ENCODE measurements at places on chromosomes 6 and 20.
A peak's percentile ranks its signal among the peaks of the same experiment; 100 is the strongest.

GRCh38 chr20:37845241-37845681, 57.7 kb upstream of the VSTM2L start:
- H3K4me3 ChIP-seq = no peak overlapping the region
- no peaks in the 10 kb centered on the region for H3K4me1 ChIP-seq
- H3K27ac ChIP-seq = no peak overlapping the region
- no peak for ATAC-seq

- ATAC-seq = no peak
- no peak overlapping the region for H3K27ac ChIP-seq
- H3K4me3 ChIP-seq = no peak overlapping the region
- no peaks in the 10 kb centered on the region for H3K4me1 ChIP-seq
- no peaks in the 10 kb centered on the region for H3K36me3 ChIP-seq
Observed at GRCh38 chr20:18974660-18975059, 161.1 kb downstream of the SCP2D1 start.

DNA sequence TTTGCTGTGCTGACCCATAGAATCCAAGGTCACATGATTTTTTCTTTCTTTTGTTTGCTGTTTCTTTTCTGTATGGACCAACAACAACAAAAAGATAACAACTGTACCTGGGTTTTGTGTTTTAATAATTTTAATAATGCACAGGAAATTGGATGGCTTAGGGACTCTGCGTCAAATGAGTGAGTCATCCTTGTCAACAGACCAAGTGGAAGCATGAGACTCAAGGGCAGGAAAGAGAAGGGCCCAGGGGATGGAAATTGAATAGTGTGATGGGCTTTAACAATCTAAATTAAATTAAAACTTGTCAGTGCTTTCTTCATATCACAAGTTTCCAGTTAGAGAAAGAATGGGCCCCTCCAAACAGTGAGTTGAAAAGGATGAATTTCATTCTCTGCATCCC, 413.0 kb downstream of the PREX1 start:
- no peaks in the 10 kb centered on the region for H3K36me3 ChIP-seq
- H3K27me3 ChIP-seq = peaks cover 17% of the 10 kb centered on the region
- H3K4me3 ChIP-seq = no peak overlapping the region
- H3K4me1 ChIP-seq = no peaks in the 10 kb centered on the region

DNA sequence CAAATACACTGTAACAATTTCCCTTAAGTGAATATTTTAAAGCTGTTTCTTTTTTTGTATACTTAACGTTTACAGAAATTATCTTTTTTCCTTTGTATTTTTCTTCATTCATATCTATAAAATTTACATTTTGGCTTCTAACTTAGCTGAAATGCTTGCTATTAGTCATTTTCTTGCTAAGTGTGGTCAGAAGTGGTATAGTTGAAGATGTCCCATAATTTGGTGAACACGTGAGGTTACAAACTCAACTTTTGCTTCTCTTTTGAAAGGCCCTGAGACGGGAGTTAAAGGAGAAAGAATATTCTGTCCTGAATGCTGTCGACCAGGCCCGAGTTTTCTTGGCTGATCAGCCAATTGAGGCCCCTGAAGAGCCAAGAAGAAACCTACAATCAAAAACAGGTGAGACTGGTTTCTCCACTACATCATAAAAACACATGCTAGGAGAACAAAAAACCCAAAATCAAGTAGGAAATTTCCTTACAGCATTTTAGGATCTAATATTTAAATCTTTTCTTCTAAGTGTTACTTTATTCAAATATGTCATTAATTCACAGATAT, 445.0 kb downstream of the UTRN start:
- H3K4me3 ChIP-seq = no peak overlapping the region
- peaks cover 48% of the 10 kb centered on the region for H3K36me3 ChIP-seq
- H3K4me1 ChIP-seq = peaks cover 9% of the 10 kb centered on the region
- no peak overlapping the region for H3K27ac ChIP-seq

- H3K27ac ChIP-seq = no peak overlapping the region
- no peak overlapping the region for H3K4me3 ChIP-seq
- no peak for ATAC-seq
- no peaks in the 10 kb centered on the region for H3K4me1 ChIP-seq
- H3K36me3 ChIP-seq = no peaks in the 10 kb centered on the region
- peaks cover 5% of the 10 kb centered on the region for H3K27me3 ChIP-seq
Observed at GRCh38 chr20:16676891-16677290, 52.9 kb upstream of the SNRPB2 start.

GRCh38 chr20:12467758-12468157, 541.0 kb upstream of the SPTLC3 start:
- no peaks in the 10 kb centered on the region for H3K4me1 ChIP-seq
- ATAC-seq = no peak
- H3K27me3 ChIP-seq = no peaks in the 10 kb centered on the region
- H3K36me3 ChIP-seq = no peaks in the 10 kb centered on the region
- no peak overlapping the region for H3K27ac ChIP-seq

GRCh38 chr6:1697688-1698351, 88.1 kb downstream of the FOXC1 start:
- H3K4me1 ChIP-seq = no peaks in the 10 kb centered on the region
- no peak overlapping the region for H3K4me3 ChIP-seq
- no peak for ATAC-seq
- no peak overlapping the region for H3K27ac ChIP-seq
- H3K36me3 ChIP-seq = no peaks in the 10 kb centered on the region
- H3K27me3 ChIP-seq = no peaks in the 10 kb centered on the region

DNA sequence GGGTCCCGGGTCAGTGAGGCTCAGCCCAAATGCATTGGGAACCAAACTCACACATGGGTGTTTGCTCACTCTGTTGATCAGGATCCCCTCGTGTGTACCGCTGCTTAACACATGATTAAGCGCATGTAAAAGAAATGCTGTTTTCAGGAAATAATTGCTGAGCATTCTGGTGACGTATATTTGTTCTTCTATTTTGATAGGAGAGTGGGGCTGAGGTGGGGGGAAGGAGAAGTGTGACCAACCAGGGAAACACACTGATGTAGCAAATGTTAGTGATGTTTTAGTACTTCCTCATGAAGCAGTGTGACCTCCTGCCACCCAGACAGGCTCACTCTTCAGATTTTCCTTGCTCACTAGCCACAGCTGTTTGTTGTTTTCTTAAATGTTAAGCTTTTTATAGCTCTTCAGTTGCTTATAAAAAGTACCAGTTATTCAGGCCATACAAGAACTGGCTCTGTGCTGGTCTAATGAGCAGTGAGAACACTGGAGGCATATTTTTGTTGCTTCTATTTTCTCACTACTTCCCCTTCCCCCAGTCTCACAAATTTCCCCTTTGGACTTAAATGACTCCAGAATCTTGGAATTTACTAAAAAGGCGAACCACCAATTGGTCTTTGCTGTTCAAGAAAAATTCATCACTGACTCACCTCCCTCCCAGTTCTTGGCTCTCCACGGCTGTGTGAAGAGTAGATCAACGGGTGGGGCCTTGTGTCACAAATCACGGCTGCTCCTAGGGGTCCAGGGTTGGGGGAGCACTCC, 79.2 kb upstream of the BACH2 start:
- H3K27me3 ChIP-seq = no peaks in the 10 kb centered on the region
- no peak overlapping the region for H3K4me3 ChIP-seq
- no peak overlapping the region for H3K27ac ChIP-seq
- H3K36me3 ChIP-seq = no peaks in the 10 kb centered on the region
- no peak for ATAC-seq
- peaks cover 2% of the 10 kb centered on the region for H3K4me1 ChIP-seq

DNA sequence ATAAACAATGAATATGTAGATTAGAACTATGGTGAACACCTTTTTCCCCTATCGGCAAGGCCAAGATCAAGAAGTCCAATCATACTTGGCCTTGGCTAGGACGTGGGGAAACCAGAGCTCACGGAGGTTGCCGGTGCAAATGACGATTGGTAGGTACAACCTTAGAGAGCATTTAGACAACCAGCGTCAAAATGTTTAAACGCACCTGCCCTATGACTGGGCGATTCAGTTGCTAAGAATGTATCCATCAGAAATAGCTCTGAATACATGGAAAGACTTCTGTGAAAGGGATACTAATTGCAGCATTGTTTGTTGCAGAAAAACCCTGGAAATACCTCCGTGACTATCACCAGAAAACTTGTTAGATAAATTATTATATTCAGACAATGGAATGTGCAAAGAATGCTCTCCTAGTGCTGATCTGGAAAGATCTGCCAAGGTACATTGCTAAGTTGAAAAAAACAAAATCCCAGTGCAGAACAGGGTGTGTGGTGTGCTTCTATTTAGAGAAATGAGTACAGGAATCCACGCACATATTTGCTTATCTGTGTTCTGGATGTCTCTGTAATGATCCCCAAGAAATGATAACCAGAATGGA, 48.0 kb upstream of the PTPN1 start:
- ATAC-seq = no peak
- H3K4me3 ChIP-seq = no peak overlapping the region
- no peak overlapping the region for H3K27ac ChIP-seq

- H3K27me3 ChIP-seq = peaks cover 7% of the 10 kb centered on the region
- H3K4me1 ChIP-seq = no peaks in the 10 kb centered on the region
- no peaks in the 10 kb centered on the region for H3K36me3 ChIP-seq
- ATAC-seq = no peak
- H3K27ac ChIP-seq = no peak overlapping the region
Observed at GRCh38 chr6:52053038-52053695, 34.2 kb downstream of the PKHD1 start.

DNA sequence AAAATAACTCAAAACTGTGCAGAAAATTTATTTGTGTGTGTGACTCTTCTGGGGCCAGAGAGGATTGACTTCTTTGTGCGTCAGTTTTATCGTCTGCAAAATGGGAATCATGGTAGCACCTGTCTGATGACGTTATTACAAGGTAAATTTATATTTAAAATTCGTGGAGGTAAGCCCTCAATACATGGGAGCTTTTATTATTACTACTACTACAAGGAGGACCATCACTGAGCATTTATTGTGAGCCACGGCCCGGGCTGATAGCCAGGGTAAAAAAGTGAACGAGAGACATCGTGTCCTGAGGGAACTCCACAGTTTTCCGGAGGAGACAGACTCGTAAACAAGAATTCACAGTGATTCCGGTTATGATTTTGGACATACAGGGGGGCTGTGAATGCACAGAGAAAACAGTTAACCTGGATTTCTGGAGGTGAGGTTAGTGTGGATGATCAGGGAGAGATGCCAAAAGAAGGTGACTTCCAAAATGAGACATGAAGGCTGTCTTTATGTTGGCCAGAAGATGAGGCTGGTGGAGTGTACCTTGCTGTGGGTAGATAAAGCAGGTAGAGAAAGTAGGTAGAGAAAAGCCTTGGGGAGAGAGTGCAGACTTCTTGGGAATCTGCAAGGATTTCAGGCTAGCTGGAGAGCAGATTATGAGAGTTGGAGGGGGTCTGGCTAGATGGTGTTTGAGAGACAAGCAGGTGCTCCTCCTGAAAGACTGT, 10.6 kb upstream of the SERINC3 start:
- ATAC-seq = peak; percentile 9
- no peaks in the 10 kb centered on the region for H3K36me3 ChIP-seq
- H3K4me1 ChIP-seq = no peaks in the 10 kb centered on the region
- no peak overlapping the region for H3K27ac ChIP-seq
- no peak overlapping the region for H3K4me3 ChIP-seq

DNA sequence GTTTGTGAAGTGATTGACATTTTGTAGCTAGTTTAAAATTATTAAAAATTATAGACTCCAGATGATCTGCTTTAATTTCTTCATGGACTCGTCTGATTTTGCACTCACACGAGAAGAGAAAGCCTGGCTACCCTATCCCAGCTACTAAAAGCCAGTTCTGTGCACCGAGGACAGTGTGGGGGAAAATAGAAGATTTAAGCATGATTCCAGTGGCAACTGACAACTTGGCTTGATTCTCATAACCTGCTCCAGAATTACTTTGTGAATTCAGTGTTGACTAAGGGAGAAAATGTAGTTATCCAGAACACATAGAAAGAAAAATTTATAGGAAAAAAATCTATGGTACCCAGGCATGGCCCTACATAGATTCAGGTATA, 88.7 kb downstream of the SNAP25 start:
- H3K4me3 ChIP-seq = no peak overlapping the region
- H3K27me3 ChIP-seq = peaks cover 23% of the 10 kb centered on the region
- ATAC-seq = no peak
- peaks cover 7% of the 10 kb centered on the region for H3K4me1 ChIP-seq

- H3K27me3 ChIP-seq = no peaks in the 10 kb centered on the region
- ATAC-seq = no peak
- H3K4me1 ChIP-seq = no peaks in the 10 kb centered on the region
- peaks cover 14% of the 10 kb centered on the region for H3K36me3 ChIP-seq
- H3K27ac ChIP-seq = no peak overlapping the region
- no peak overlapping the region for H3K4me3 ChIP-seq
Observed at GRCh38 chr20:43533060-43533459, 25.6 kb downstream of the L3MBTL1 start.

Measured in activated T-helper 17 cell treated with anti-CD3 and anti-CD28 coated beads, Interleukin-2, amount 50 U/mL, for 72 hours (primary cell).